ENCODE measurements at places on chromosomes 5 and 9.

- DNase-seq, result no peak
These were observed 60.5 kb upstream of the CD180 start for GRCh38 chr5:67257077-67257476.

- no peak for DNase-seq
These were observed 156.1 kb downstream of the LURAP1L start for GRCh38 chr9:12930906-12931305.

- DNase-seq, result no peak
These were observed 539.6 kb upstream of the CLINT1 start for GRCh38 chr5:158398360-158399201.

DNA sequence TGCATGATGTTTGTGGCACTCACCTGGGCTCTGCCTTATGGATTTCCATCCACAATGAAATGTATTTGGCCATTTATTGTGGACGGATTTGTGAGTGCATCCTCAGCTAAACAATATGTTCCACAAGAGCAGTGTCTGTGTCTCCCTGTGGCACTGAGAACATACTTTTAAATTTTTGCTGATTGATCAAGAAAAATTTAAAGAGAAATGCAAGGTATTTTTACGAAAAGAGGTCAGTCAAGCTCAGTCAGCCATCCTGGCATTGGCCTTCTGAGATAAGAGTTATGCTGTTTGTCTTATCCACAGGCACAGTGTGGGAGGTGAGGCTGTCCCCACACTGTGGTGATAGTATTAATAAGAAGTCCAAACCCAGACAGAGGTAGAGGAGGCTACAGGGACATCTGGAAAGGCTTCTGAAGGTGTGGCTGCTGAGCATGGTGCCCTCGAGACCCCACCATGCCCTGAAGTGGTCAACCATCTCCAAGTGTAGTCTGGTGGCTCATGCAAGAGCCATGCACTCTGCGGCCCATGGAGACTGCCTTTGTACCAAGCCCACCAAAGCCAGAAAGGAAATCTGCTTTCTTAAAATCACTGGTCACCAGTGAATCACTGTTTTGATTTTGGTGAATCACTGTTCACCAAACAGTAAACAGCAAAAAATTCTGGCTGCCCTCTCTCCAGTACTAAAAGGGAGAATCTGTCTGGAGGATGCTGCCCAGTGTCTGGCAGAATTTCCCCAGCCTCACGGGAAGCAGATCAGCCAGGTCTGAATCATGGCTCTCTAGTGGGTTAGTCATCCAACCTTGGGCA lies 28.8 kb downstream of the SPOCK1 start:
- no peak for DNase-seq

- no peak for DNase-seq
These were observed 95.3 kb upstream of the VLDLR start for GRCh38 chr9:2526071-2526828.

- DNase-seq, result no peak
These were observed 461.7 kb downstream of the TLE1 start for GRCh38 chr9:81227507-81228245.

GRCh38 chr9:136734837-136735496 lies 7.8 kb downstream of the LCN10 start:
- no peak for DNase-seq

DNA sequence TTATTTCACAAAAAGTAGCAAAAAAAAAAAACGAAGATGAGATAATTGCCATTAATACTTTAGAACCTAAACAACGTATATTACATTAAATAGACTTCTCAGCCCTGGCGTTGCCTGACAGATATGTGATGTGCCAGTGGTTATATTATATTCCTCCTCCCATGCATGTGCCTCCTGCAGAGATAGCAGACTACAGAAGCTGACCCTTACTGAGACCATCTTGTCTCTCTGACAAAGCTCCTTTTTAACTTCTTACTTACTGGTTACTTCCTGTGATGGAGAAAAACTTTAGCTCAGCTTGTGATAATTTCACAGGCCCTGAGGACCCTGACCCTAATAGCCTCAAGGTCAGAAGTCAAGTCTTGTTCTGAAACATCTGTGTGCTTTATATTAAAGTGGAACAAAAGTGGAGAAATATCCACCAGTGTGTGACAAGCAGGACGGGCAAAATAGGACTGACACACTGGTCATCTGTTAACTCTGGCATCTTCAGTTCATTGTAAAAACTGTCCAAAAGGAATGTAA lies 80.6 kb upstream of the POU5F2 start:
- no peak for DNase-seq

- DNase-seq, result no peak
These were observed 73.5 kb upstream of the ALDH1A1 start for GRCh38 chr9:73026375-73026774.

DNA sequence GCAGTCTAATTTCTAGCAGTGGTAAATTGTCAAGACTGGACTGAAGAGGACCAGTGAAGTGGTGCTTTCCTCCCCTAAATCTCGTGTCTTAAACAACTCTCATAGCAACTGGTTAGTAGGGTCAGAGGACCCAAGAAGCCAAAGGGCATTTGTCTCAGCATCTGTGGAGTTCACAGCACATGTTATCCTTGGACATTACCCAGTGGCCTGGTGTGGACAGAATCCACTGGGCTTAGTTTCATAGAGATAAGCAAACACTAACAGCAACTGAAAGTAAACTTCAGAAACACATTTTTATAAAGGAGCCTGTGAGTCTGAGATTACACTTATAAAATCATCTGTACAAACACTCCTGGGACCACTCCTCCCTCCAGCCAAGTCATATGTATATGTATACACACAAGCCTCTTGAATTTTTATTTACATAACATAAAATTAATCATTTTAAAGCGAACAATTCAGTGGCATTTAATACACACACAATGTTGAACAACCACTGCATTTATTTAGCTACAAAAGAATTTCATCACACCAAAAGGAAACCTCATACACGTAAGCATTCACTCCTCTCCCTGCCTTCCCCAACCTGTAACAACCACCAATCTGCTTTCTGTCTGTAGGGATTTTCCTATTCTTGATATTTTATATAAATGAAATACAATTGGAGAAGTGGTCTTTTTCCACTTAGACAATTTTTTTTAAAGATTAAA lies 457.8 kb downstream of the RASEF start:
- DNase-seq, result no peak

DNA sequence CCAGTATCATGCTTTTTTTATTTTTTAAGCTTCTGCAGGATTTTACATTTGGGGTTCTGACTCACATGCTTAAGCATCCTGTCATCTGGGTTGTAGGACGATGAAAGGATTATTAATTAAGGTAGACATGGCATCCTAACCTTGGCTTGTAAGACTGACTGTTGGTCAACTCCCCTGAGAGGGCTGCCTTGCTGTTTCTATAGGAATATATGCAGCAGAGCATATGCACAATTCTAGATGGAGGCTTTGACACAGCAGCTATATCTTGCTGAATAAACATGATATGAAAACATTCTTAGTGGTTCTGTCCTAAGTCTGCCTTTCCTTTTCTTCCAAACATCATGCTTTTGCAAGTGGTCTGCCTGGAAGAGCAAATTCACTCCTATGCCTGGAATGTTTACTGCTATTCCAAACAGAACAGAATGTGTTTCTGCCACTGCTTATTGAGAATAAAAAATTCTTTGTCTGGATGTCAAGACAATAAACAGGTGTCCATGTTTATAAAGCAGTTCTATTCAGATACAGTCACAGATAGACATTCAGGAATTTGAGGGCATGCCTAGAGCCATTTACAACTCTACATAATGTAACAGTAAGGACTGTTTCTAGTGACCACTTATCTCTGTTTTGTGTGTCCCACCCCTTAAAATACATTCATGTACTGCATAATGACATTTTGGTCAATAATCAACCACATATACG lies 166.2 kb upstream of the PPP2R2B start:
- no peak for DNase-seq

- no peak for DNase-seq
These were observed 234.5 kb downstream of the EFNA5 start for GRCh38 chr5:107436201-107436600.

GRCh38 chr5:73693573-73694061 lies 67.6 kb downstream of the ARHGEF28 start:
- DNase-seq, result no peak

DNA sequence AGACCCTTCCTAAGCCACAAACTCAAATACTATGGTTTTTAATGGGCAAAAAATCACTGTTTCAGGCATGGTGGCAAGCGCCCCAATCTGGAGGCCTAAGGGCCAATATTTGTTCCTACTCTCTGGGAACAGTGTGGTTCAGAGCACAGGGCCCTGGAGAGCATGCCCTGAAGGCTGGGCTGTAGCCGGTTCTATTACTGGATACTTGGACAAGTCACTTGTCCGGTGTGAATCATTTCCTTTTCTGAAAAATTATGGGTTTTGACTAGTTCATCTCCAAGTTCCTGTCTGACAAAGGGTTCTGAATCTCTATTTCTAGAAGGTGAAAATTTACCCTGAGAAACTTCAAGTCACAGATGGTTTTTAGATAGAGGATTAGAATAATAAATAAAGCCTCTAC lies 75.0 kb downstream of the OTULIN start:
- no peak for DNase-seq

GRCh38 chr9:87076825-87077224 lies 129.5 kb upstream of the GAS1 start:
- no peak for DNase-seq

GRCh38 chr5:149257889-149258705 lies 13.6 kb upstream of the AFAP1L1 start:
- no peak for DNase-seq

GRCh38 chr9:26975728-26976707 lies 19.8 kb downstream of the IFT74 start:
- DNase-seq, result peak; percentile 31

GRCh38 chr9:38213631-38214299 lies 144.7 kb upstream of the SHB start:
- no peak for DNase-seq

DNA sequence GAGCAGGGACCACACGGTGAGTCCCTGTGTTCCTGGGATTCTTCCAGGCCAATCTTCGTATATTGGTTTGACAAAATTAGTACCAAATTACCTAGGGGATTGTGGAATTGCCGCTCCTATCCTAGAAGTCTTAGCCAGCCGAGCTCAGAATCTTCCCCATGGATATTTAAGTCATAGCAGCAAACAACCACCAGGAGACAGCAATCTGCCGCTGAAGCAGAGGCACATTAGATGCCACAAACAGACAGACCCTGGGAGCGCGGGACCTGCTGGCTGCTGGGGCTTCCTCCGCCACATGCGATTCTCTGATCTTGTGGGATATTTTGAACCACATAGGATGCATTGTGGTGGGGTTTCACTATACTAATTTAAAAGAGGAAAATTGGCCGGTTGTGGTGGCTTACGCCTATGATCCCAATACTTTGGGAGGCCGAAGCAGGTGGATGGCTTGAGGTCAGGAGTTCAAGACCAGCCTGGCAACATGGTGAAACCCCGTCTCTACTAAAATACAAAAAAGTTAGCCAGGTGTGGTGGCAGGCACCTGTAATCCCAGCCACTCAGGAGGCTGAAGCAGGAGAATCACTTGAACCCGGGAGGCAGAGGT lies 31.7 kb upstream of the ZBTB43 start:
- DNase-seq, result no peak

- no peak for DNase-seq
These were observed 71.1 kb downstream of the EHMT1 start for GRCh38 chr9:137689745-137690529.

GRCh38 chr9:89881431-89881830 lies 276.6 kb downstream of the GADD45G start:
- DNase-seq, result no peak

- DNase-seq, result no peak
These were observed 60.4 kb downstream of the GHR start for GRCh38 chr5:42483472-42484154.

GRCh38 chr5:168653626-168654025 lies 74.5 kb upstream of the PANK3 start:
- DNase-seq, result peak; percentile 4

DNA sequence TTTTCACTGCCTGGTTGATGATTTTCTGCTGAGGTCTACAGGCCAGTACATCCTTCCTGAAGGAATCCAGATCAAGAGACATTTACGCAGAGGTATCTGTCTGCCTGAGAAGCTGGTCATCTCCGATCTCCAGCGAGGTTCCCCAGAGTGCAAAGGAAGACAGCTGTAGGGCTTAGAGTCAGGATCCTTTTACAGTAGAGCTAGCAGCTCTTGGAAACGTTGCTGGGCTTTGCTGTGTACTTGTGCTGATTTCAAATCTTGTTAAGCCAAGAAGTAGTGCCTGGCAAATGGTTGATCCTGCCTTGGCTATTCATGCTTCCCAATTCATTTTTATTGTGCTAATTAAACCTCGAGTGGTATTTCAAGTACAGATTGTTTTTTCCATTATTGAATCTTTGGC lies 48.9 kb downstream of the NTRK2 start:
- peak; percentile 46 for DNase-seq

DNA sequence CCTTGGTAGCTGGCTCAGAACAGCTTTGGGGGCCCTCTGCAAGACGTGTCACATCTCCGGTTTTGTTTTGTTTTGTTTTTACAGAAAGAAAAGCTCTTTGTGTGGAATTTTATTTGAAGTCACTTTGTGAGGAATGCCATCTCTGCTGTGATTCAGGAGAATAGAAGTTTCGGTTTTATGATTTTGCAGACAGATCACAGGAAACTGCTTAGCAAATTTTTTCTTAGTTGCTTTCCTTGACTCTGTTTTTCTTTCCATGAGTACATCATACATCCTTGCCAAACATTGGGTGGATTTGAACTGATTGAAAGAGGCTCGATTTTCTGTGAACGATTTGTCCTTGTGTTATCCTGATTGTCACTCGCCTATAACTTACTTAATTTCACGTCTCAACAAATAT lies 5.1 kb downstream of the SEMA5A start:
- DNase-seq, result no peak

- DNase-seq, result no peak
These were observed 2.3 kb downstream of the COL27A1 start for GRCh38 chr9:114157516-114158176.

DNA sequence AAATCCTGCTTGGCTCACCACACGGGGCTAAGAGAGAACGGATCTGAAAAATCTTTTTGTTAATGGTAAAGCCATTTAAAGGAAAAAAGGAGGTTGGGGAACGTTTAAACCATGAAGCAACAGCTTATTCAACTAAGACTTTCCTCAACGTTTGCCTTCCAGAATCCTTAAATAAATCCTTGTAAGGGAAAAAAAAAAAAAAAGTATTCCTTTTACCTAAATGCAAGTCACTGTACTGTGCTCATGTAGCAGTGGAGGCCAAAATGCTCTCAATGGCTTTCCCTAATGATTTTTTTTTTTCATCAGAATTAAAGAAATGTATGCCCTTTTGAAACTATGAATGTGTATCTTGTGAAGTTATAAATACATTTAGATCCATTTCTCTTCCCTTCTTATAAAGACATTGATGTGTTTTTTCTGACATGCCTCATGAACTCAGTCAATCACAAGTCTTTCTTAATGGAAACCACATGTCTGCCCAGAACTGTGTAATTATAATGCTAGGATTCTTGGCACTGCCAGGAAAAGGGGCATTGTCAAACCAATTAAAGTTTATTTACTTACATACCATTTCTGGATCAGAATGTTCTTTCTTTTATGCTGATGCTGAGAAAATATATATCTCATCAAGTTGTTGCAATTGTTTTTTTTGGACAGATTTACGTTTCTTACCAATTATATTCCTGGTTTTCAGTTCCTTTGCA lies 107.5 kb downstream of the EBF1 start:
- DNase-seq, result no peak

- DNase-seq, result no peak
These were observed 111.9 kb downstream of the CNTLN start for GRCh38 chr9:17246770-17247169.
